ENCODE measurements at places on chromosomes 7 and 10.

DNA sequence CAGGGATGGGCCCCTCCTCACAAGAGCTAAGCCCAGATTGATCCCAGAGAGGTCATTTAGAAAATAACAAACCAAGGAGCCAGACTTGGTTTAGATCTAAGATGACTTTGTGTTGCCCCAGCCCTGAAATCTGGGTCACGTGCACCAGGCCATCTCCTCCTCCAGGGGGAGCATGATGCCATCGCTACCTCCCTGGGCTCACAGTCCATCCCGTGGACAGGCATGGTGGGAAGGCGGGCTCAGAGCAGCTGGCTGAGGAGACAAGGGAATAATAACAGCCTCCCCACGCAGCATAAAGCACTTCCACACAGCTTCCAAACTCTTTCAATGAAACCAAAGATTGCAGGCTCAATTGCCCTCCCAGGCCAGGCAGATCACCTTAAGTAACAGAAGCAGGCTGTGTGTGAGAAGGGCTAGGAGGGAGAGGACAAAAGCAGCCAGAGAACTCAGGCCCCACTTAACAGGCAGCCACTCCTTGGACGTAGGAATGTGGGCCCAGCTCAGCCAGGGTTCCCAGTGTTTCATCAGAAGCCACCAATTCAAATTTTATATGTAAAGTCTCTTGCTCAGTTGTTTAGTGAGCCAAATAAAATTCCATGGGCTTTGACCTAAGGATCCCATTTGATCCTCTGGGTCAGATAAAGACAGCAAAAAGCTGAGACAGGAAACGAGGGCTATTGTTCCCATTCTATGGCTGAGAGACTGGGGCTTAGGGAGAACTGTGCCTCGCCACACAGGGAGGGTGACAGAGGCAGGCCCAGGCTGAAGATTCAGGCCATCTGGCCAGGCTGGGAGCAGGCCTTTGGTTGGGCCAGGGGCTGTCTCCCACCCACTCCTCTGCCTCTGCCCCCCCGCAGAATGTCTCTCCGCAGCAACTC lies 100.2 kb downstream of the COL13A1 start:
- no peak for DNase-seq

GRCh38 chr7:27143023-27143949 lies at the start of gene HOXA5:
Gene HOXA5 (minus strand): TSS chr7:27143681. CDS start chr7:27143607, 74 bp downstream.
- DNase-seq, result no peak

GRCh38 chr7:98282703-98283102 lies 1.2 kb downstream of the BRI3 start:
- no peak for DNase-seq

GRCh38 chr7:130256704-130257103 lies 10.0 kb upstream of the CPA2 start:
- no peak for DNase-seq

DNA sequence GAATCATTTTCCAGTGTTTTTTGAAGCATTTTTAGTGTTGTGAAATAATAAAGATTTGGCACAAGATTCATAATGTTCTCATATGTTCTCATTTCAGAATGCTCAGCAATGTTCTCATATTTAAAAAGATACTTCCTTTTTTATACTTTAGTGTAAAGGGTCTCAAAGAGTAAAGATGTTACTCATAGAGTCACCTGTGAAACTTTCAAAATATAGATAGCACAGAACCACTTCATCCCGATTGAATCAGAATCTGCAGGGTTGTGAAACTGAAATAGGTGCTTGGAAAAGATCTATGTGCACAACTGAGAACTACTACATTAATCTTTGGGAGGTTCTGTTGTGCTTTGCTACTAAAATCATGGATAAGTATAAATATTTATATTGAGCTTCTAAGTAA lies 144.7 kb downstream of the MDFIC start:
- DNase-seq, result no peak

DNA sequence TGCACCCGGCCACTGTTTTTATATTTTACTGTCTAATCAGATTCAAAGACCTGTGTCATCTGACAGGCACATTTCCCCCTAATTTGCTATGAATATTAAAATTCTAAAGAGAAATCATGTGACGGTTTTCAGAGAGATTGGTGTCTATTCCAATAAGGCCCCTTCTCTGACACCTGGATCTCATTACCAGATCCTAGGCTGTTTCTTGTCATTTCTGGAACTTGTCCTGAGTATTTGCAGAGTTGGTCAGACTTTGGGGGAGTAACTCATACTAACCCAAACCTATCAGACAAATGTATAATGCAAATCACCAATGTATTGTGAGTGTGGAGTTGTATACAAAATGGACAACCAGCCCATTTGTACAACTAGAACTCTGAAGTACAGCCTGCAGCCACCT lies 29.5 kb downstream of the MYO1G start:
- no peak for DNase-seq

GRCh38 chr10:6737080-6737641 lies 157.1 kb upstream of the PRKCQ start:
- no peak for DNase-seq

GRCh38 chr7:128861957-128862570 lies 592 bp upstream of the ATP6V1F start:
- DNase-seq, result no peak

GRCh38 chr7:129789652-129790051 lies 163.1 kb downstream of the UBE2H start:
- DNase-seq, result no peak

DNA sequence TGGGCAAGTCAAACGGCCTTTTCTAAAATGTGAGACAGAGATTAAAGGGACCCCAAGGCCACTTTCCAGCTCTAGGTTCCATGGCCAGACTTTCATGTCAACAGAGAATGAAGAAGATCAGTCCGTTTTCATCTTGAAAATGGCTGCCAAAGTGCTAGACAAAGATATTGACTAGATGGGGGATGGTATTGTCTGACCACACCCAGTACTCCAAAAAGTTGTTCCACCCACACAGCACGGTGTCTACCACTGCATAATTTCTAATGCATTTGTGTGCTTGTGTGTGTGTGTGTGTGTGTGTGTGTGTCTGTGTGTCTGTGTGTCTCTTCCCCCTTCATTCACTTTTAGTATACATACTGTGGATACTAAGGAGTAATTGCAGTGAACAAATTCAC lies 1.3 kb downstream of the COL1A2 start:
- DNase-seq, result no peak

GRCh38 chr10:32271617-32272016 lies 75.3 kb downstream of the EPC1 start:
- no peak for DNase-seq

DNA sequence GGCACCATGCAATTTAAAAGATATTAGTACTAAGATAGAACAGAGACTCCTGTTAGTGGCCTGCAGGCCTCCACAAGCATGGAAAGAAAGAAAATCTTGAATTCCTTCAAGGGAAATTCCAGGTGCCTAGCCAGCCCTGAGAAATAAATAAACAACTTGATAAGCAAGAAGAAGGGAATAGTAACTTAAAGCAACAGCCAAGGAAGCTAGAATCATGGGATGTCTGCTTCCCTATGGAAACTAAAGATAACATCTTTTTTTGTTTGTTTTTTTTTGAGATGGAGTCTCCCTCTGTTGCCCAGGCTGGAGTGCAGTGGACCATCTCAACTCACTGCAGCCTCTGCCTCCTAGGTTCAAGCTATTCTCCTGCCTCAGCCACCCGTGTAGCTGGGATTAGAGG lies 128.6 kb downstream of the SKIDA1 start:
- DNase-seq, result no peak

DNA sequence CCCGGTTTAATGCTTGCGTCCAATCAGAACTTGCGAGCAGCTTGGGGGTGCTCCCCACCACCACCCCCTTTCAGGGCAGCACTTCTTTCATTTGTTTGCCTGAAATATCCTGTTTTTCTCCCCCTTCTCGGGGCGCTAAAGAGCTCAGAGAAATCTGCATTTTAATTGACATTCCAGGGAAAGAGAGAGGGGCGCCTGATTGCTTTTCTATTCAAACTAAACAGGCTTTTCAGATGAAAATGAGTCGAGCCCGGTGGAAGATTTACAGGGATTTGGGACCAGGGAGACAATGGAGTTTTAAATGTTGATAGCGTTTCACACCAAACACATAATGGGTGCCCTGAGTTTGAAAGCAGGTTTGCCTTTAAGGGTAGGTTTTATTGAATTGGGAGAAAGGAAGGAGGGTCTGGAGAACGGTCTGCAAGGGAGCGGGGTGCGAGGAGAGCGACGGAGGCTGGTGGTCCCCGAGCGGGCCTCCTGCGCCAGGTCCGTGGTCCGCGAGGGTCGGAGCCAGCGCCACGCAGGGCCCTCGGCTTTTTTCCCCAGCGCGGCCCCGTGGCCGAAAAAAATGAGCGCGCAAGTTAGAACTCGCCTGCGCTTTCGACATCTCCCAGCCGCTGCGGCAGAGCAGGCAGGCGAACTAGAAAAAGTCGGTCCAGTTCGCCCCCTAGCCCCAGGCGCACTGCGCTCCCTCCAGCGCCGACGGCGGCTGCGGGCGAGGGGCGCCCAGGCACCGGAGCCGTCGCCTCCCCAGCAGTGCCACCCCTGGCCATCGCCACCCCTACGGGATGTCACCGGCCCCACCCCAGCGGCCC lies 1.3 kb downstream of the FGFR2 start:
- no peak for DNase-seq

DNA sequence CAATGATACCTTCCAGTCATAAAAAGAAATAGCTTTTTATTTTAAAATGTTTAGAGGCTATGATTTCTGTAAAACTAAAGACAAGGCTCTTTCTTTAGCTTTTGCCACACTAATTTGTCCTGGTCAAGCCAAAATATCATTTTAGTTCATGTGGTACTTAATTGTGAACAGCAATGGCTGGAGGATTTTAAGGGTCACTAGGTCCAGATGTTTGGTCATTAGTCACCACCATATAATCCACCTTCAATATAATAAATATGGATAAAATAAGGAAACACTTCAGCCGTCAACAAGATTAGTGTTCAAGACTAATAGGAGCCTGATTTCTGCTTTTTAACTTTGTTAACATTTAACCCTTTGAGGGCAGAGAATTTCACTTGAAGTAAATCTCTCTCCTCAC lies 50.0 kb upstream of the HGF start:
- DNase-seq, result no peak

DNA sequence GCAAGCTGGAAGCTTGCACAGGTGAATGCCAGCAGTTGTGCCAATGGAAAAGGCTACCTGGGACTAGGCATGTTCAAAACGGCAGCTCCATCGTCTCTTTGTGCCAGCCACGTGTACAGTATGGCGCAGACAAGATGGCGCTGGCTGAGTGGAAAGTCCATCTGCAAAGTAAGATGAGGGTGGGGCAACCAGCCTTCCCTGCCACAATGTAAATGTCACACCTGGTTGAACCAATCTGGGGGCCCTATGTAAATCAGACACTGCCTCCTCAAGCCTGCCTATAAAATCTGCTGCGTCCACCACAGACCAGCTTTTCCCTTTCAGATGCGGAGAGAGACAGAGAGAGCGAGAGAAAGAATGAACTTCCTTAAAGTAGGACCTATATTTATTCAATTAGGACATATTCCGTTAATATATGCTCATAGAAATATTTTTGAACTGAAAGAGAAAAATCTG lies 18.5 kb upstream of the C7orf33 start:
- DNase-seq, result no peak

DNA sequence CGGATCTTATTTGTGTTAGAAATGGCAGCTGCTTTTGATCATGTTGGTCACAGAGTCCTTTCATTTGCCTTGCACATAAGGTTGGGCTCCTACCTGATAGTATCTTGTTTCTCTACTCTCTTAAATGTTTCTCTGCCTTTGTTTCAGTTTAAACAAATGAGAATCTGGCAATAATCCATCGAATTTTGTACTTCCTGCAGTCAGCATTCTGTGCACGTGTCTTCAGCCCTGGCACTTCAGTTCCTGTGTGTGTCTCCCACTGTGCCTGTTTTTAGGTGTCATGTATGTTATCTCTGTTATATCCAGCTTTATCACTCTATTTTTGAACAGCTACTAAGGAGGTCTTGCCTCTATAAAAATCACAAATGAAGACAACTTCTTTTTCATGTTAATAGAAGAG lies 28.4 kb upstream of the PTER start:
- no peak for DNase-seq

DNA sequence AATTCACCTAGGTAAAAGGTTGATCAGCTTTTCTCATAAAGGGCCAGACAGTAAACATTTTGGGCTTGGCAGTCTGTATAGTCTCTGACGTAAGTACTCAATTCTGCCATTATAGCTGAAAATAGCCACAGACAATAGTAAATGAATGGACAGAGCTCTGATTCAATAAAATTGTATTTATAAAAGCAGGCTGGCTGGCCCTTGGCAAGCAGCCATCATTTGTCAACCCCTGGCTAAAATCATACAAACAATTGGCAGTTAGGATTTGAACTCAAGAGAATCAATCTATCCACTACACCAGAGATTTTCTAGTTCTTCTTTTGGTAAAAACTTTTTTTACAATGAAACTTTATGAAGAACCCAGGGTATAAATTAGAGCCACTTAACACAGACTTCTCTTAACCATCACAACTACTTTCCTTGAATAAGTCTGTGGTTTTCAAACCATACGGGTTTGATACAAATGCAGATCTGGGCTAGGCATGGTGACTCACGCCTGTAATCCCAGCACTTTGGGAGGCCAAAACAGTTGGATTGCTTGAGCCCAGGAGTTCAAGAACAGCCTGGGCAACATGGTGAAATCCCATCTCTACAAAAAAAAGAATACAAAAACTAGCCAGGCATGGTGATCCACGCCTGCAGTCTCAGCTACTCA lies 124.5 kb downstream of the SLC16A9 start:
- no peak for DNase-seq

- no peak for DNase-seq
These were observed 3.5 kb downstream of the AIMP2 start for GRCh38 chr7:6012355-6013104.

- no peak for DNase-seq
These were observed 150.7 kb upstream of the BET1 start for GRCh38 chr7:94154858-94155257.

- no peak for DNase-seq
These were observed 134.9 kb downstream of the ADRA2A start for GRCh38 chr10:111211706-111212105.

DNA sequence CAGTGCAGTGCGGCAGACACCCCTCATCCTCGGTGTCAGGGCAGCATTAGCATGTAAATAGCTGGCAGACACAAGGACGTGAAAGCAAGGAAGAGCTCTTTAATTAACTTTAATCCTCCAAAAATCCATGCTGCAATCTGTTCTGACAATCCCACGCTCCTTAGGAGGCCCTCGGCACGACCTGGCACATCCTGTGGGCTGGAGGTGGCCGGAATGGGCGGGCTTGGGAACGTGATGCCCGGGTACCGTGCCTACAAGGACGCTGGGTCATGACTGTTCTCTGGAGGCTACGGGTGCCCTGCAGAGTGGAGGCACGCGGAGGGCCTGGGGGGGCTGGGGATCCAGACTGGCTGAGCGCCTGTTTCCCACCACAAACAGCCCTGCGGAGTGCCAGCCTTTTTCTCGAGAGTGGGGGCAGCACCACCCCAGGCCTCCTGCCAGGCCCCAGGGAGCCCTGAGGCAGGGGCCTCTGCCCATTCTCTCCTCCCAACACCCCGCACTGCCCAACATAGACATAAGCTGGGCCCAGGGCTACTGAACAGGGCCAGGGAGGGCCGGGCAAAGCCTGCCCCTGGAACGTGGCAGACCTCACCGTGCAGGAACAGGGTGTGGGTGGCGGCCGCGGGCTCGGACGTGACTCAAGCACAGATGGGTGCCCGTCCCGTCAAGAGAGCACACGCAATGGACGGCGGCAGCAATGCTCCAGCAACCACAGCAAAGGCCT lies 189.3 kb downstream of the MAD1L1 start:
- no peak for DNase-seq

Data from CD4-positive, alpha-beta T cell treated with Interleukin-17A for 4 hours (primary cell).